ENCODE measurements at places on chromosomes 16 and 17.

- no peak for DNase-seq
Measured at GRCh38 chr16:59330019-59330670, 596.0 kb upstream of the GOT2 start.

DNA sequence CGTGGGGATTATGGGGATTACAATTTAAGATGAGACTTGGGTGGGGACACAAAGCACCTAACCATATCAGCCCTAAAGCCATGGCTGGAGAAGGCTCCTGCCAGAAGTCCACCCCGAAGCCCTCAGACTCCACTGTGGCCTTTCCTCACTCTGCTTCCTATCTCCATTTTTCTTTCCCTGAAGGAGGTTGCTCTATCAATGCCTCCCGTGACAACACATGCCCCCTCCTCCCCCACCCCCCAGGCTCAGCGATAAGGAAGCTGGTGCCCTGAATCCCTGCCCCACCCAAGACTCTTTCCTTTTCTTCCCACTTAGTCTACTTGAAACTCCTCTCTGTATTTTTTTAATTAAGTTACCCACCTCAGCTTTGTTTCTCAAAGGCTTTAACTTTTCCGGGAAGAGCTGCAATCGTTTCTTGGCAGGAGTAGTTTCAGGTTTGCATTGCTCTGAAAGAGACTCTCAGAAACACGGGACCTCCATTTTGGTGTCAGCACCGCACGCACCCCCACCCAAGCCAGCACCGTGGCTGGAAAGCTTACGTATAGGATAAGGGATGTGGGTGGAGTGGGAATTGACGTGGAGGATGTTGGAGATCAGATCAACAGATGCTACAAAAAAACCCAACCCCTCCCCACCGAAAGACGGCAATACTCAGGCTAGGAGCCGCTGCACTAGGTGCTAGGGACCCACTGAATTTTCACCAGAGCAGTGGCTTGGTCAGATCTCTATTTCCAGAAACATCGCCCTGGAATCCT, 15.2 kb upstream of the CA4 start:
- peak; percentile 71 for DNase-seq

DNA sequence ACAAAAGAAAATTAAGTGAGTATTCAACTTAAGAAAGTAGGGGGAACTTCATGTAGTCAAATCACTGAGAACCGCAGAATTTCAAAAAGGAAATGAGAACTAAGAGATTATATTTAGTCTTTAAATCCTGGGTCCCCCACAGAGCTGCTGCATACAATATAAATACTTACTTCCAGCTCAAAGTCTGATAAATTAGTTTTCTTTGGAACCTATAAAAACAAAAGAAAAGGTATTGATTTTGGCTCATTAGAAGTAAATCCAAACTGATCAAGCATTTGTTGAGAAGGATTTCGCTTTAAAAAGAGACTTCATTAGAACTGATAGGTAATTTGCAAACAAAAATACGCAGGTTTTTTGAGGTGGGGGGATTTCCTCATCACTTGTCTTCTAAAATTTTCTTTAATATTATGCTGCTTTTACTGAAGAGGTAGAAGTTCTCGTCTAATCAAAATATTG, 21.9 kb downstream of the PARN start:
- DNase-seq: no peak

DNA sequence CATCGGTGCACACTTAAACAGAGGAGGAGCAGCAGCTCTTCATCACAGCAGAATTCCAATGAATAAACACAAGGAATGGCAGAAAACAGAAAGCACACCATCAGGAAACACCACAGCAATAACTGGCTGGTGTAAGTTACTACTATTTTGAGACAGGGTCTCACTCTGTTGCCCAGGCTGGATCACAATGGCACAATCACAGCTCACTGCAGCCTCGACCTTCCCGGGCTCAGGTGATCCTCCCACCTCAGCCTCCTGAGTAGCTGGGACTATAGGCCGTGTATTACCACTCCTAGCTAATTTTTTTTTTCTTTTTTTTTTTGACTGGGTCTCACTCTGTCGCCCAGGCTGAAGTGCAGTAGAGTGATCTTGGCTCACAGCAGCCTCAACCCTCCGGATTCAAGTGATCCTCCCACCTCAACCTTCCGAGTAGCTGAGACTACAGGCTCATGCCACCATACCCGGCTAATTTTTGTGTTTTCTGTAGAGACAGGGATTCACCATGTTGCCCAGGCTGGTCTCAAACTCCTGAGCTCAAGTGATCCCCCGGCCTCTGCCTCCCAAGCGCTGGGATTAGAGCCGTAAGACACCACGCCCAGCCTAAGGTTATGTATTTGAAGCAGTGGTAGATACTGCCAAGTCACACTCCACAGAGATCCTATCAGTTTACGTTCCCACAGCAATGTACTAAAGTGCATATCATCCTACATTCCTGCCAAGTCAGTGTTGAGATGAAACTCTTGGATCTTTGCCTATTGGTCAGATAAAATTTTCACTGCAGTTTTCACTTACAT, 20.7 kb downstream of the TRAP1 start:
- peak; percentile 80 for DNase-seq

GRCh38 chr16:27951489-27952120, 111.9 kb downstream of the GSG1L start:
- DNase-seq: peak; percentile 1

GRCh38 chr17:48611213-48611612, 396 bp upstream of the HOXB7 start:
- no peak for DNase-seq

GRCh38 chr17:17897442-17897841, 60.7 kb upstream of the SREBF1 start:
- no peak for DNase-seq

DNA sequence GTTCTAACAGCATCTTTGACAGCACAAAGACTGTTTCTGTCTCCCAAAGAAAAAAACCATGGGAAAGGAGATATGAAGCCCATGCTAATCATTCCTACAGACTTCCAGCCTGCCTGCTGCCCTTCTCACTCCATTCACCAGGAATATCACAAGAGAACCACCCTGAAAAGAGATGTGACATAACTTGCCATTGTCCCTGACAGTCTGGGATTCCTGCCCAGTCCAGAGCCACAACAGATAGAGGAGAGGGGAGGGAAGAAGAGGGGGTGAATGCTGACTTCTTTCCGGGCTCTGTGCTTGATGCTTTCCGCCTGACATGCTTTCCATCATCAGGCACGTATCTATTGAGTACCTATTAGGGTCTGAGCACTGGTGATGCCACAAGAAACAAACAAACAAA, 31.6 kb upstream of the ASIC2 start:
- DNase-seq: no peak

- no peak for DNase-seq
Measured at GRCh38 chr16:82900559-82900958, 273.8 kb downstream of the CDH13 start.

DNA sequence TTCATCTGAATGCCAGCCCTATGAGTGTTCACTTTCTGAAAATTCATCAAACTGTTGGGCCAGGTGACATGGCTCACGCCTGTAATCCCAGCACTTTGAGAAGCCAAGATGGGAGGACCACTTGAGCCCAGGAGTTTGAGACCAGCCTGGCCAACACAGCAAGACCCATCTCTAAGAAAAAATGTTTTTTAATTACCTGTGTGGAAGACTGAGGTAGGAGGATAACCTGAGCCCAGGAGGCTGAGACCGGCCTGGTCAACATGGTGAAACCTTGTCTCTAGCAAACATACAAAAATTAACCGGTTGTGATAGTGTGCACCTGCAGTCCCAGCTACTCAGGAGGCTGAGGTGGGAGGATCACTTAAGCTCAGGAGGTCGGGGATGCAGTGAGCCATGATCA, 10.3 kb downstream of the MYH11 start:
- DNase-seq: no peak

DNA sequence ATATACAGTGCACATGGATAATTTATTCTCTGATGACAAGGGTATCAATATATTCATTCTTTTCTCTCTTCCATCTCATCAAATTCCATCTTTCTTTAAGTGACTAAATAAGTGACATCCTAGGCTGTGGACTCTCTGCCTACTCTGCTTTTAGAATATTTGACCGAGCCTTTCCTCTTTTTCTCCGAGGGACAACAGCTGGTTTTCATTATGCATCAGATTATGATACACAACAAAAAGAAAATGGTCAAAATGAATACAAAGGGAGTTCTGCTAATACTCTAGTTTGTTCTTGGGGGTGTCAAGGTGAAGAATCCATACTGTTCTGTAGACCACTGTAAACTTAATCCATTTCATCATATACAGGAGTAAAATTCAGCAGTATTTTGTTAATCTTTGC, 942.6 kb downstream of the KCNJ2 start:
- DNase-seq: no peak

GRCh38 chr17:1197379-1197778, 17.6 kb upstream of the ABR start:
- DNase-seq: peak; percentile 89

GRCh38 chr16:25064937-25065336, 46.6 kb upstream of the LCMT1 start:
- no peak for DNase-seq

- peak; percentile 39 for DNase-seq
Measured at GRCh38 chr16:64051824-64052223, 1070.0 kb downstream of the CDH11 start.

DNA sequence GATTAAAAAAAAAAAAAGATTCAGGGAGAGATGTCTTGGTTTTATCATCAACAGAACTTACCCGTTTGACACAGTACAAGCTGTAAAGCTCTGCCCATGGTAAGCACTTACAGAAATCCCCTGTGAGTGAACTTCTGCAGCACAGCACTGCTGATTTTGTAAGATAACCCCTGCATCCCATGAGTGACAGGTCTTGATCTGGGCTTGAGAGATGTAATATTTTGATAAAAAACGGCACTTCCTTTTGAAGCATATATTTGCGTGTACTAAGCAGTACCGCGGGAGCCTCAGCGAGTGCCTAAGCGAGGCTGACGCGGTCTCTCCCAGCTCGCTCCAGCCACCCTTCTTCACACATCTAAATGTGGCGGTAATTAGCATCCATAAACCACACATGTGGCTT, 50.5 kb downstream of the IKZF3 start:
- no peak for DNase-seq

DNA sequence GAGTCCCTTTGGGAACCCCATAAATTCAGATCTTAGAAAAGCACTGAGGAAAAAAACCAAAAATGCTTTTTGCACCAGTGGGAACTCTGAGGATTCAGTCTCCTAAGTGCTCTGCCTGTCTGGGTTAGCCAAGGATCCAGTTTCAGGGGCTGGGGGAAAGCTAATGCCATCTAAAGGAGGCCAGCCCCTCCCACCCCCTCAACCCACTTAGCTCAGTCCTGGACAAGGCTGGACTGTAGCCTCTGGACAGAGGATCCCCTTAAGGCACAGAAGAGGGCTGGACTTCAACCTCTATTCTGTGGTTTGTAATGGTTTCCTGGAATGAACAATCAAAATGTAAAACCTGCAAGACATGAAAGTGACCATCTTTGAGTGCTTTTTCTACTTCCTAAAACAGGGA, 356.1 kb upstream of the ZFHX3 start:
- DNase-seq: no peak

DNA sequence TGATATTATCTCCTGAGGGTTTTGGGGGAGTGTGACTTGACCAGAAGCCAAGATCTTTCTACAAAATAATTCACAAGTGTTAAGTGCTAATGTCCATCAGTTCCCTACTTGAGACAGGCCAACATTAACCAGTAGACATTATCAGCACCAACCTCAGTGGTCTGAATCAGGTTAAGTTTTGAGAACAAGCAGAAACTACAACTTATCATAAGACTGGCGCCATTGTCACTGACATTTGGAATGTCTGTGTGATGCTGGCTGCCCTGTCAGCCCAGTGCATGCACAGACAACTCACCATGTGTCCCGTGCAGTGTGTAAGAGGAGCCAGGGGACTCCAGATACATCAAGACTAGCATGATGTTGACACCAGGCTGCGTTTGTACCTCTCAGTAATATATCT, 76.8 kb downstream of the CCDC182 start:
- DNase-seq: no peak

DNA sequence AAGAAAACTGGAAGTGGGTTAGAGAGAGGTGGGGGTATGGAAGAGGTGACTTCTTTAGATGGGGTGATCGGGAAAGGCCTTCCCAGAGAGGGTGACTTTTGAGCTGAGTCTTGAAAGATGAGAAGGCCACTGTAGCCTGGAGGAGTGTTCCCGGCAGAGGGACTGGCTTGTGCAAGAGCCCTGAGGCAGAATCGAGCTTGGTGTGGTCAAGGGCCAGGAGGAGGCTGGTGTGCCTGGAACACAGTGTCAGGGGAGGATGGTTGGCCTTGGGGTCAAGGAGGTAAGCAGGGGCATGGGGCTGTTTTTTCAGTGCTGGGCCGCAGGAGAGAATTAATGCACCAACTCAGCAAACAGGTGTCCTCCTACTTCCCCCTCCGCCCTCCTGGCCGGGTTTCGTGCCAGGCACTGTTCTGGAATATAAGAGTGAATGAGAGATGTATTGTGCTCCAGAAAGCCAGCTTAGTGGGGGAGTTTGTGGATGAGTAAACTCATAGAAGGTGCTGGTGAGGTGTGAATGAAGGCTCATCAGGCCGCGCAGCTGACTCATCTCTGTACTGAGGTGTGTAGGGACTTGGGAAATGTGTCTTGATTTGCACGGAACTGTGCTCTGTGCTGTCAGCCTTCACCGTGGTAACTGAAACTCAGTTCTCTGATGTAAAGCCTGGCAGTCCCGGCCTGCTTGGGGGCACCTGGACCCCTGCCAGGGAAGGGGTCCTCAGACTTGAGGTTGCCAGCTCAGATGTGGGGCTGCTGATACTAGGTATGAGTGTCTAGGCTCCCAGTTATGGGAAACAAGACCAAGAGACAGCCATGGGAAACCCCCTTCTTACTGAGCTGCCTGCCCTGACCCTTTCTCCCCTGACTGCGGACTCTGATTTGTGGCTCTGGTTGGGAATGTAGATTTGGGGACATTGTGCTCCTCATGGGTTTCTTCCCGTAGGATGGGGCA, 15.3 kb downstream of the KSR1 start:
- DNase-seq: no peak

DNA sequence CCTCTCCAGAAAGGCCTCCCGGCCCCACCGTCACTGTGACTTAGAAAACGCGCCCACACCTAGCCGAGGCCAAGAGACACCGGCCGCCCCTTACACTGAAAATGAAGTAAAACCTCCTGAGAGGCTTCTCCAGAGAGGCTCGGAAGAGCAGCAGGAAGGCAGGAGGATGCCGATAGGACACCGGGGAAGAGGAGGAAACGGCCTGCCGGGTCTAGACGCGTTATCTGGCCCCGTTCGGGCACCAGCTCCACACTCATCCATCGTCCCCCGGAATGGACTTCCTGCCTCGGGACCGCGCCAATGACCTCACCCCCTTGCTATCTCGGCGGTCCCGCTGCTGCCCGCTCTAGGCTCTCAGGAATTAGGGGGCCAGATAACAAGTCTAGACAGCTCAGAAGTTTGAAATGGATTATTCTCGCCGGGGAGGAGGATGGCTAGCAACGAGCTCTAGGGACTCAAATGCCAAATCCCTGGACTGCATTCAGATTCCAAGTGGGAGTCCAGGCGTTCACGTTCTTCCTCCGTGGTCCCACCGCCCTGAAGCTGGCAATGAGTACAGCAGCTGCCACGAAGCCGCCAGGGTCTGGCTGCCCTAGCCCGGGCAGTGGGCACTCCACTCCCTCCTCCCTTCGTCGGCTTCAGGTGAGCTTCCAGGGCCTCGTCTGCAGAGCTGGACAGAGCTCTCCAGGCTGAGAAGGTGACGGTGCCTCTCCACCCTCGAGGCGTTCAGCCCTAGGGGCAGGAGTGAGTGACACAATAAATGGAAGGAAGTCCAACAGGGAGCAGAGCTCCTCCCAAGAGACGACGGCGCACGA, 350.9 kb downstream of the FOXL1 start:
- no peak for DNase-seq

GRCh38 chr17:35477248-35477647, 28.7 kb upstream of the SLFN13 start:
- no peak for DNase-seq

Data from adipocyte (in vitro differentiated cells).